Stomach (tissue), 19 donors: ENCODE measurements at places on chromosomes 7 and 10. TPM values are rescaled to one million over a fixed set of nuclear protein-coding genes. Genes with fewer than 3 reads are reported as not detected.
A peak's percentile ranks its signal among the peaks of the same experiment; 100 is the strongest.

DNA sequence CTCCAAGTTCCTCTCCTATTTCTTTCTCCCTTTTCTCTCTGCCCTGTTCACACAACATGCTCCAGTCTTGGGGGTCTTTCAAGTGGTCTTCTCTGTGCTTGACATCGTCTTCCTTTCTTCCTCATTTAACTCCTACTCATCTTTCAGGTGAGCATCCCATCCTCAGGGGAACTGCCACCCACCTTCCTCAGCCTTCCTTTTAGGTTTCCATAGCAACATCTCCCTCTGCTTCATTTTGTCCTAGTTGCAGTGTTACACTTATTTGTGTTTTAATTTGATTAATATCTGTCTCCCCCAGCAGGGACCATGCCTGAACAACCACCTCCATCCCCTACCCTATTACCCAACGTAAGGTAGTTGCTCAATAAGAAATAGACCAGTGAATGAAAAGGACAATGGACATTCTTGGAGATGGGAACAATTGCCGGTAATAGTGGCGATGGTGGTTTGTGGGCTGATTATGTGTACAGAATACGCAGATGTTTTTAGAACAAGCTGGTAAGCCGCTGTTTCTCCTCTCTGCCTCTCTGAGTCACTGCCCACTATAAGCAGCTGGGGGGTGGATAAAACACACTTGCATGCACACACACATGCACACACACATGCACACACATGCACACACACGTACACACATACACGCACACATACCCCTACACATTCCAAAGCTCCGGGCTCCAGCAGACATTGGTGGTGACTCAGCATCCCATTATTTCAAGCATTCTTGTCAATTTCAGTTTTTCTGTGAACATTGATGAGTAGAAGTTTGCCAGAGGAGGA lies 251.6 kb downstream of the GATA3 start:
- DNase-seq = no peak

- no peak for DNase-seq
Observed at GRCh38 chr10:13733071-13733470, 146.3 kb downstream of the PRPF18 start.

DNA sequence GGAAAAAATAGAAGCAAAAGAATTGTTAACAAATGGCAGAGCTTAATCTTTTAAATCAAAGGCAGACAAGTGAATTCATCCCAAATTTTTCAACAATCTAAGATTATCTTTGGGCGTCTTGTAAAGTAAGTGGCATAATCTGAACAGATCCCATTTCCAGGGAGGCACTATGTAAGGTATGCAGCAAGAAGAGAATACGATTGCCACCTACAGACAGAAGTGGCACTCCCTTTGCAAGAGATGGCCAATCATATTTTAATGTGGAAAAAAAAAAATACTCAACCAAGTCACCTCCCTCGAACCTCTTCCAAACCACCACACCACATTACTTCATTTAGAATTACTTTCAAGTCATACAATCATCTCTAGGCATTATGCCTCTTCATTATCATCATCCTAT lies 4.0 kb downstream of the GFRA1 start:
- DNase-seq = no peak

DNA sequence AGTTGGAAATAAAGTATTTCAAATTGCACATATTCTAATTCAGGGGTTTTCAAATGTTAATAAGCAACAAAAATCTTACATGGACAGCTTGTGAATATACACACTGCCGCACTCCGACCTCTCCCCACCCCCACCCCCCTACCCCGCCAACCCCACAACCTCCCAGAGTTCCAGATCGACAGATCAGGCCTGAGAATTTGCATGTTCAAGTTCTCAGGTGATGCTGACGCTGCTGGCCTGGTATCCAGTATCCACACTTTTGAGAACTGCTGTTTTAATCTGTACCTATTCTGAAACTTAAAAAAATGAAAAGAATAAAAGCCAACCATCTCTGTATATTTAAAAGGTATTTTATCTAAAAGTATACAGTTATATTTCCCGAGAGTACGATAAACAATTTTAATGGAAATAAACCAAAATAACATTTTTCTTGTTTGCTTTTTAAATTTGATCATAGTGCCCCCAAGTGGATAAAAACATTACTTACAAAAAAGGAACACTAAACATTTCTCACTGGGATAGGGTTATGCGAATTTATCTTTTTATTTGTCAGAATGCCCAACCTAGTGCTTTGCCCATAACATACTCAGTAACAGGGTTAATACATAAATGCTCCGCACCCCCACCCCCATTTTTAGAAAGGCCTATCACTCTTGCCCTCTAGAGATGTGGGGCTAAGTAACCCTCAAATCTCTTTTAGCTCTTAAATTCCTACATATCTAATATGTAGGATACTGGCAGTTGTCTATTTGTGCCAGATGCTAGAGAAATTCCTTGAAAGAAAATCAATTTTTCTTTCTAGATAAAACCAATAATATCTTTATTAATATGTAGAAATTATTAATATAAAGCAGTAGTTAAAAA lies 166.3 kb downstream of the RNF133 start:
- no peak for DNase-seq

The MYH16 gene
- not detected for total RNA-seq

The OR2A12 gene
- not detected for total RNA-seq

DNA sequence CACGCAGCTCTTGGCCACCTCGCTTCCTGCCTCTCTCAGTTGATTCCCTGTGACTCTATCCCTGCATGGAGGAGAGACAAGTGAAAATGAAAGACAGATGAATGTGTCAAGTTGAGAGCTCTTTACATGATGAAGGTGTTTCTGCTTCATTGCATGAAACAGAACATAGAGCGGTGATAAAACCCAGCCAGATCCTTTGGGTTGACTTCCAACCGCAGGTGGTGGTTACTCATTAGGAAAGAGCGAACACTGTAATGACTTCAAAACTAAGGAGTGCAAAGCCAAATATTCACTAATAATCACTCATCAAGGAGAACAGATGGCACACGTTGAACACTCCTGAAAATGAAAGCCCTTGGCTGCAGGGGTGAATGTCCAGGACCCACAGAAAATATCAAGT lies 31.8 kb upstream of the WDR11 start:
- DNase-seq = no peak

DNA sequence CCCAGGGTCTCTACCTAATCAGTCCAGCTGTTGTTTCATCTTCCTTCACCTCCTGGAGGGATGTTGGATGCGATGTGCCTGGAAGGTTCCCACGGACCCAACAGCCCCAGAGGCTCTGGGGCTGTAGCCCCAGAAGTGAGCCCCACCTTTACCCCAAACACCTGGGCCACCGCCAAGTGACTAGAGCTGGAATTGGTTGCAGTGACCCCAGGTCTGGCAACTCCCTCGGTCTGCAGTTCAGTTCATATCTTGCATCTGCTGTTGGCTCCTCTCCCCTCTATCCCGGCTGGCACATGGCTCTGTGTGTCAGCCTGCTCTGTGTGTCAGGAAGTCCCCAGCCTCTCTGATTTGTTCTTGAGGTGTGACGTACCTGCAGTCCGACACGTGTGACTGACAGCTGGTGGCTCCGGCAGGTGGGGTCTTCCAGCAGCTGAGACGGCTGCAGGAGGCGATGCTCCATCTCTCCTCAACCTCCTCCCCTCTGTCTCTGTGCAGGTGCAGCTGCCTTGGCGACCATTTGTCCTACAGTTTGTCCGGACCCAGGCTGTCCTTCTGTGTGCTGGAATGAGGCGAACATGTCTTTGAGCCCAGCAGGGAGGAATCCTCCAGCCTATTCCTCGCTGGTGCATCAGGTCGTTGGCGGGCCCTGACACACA lies 38.6 kb downstream of the ELFN1 start:
- no peak for DNase-seq

GRCh38 chr10:5590816-5591215 lies 66.1 kb downstream of the CALML3 start:
- DNase-seq = no peak

GRCh38 chr7:75639071-75639885 lies 99.5 kb downstream of the HIP1 start:
- DNase-seq = peak; percentile 50

- no peak for DNase-seq
Observed at GRCh38 chr10:71419750-71420149, 23.0 kb downstream of the CDH23 start.

The SSC4D gene
- 0.37 TPM for total RNA-seq

The INA gene
- total RNA-seq = not detected

The FLNC gene
- total RNA-seq = 30.9 TPM

The HPS6 gene
- total RNA-seq = 42.4 TPM

- DNase-seq = no peak
Observed at GRCh38 chr10:126480648-126481047, 92.4 kb upstream of the ADAM12 start.
